ENCODE measurements at places on chromosomes 13 and 19. TPM values are rescaled to one million over a fixed set of nuclear protein-coding genes. Genes with fewer than 3 reads are reported as not detected.

DNA sequence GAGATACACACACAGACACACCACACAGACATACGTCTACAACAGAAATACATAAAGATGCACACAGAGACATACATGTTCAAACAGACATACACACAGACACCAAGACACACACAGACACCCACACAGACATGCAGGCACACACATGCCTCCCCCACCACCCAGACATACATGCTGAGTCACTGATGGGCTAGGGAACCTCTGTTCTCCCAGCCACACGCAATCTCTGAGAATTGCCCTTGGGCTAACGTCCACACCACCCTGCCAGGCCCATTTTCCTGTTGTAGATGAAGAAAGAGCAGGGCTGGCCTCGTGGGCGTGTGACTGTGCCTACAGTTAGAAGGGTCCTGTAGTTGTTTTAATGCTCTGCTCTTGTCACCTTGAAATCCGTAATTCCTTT lies 261.9 kb downstream of the KCNRG start:
- DNase-seq: no peak
- no peak overlapping the region for H3K27ac ChIP-seq
- H3K4me3 ChIP-seq: no peak overlapping the region
- H3K36me3 ChIP-seq: no peaks in the 10 kb centered on the region

Gene EPS8L1
- 2.2 TPM for total RNA-seq

Gene LRFN3
- 8.3 TPM for total RNA-seq

Gene ZNF534
- 0.09 TPM for total RNA-seq

GRCh38 chr13:42544246-42544926 lies 29.6 kb upstream of the TNFSF11 start:
- no peak overlapping the region for H3K27ac ChIP-seq
- H3K27me3 ChIP-seq: peaks cover 2% of the 10 kb centered on the region
- no peaks in the 10 kb centered on the region for H3K36me3 ChIP-seq
- no peak for DNase-seq

- peaks cover 3% of the 10 kb centered on the region for H3K36me3 ChIP-seq
- no peak overlapping the region for H3K27ac ChIP-seq
- DNase-seq: peak; percentile 64
- peak overlapping the region; percentile 83 for H3K4me3 ChIP-seq
- peaks cover 12% of the 10 kb centered on the region for H3K4me1 ChIP-seq
- H3K27me3 ChIP-seq: peaks cover 9% of the 10 kb centered on the region
Measured at GRCh38 chr13:24161010-24161775, 673 bp downstream of the SPATA13 start.

Gene ZNF681
- total RNA-seq: 9.1 TPM

DNA sequence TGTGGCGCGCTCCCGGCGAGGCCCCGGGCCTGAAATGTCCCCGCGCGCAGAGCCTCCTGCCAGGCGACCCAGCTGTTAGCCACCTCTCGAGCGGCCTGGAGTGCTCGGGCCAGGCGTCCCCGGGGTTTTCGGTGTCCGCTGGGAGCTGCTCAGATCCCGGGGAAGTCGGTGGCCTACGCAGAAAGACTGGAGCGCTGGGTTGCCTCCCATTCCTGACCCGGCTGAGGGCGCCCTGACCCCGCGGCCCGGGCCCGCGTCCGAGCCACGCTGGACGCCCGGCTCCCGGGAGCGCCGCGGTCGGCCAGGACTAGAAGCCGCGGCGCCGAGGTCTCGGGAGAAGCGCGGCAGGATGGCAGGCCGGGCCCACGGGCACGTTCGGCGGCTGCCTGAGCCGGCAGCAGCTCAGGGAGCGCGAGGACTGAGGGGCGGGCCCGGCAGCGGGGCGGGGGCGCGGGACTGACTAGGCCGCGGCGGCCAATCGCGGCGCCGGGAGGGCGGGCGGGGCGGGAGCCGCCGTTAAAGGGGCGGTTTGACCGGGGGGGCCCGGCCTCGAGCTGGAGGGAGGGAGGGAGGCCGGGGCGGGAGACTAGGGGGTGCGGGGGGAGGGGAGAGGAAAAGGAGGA lies 1.3 kb upstream of the ZIC2 start:
- peaks cover 60% of the 10 kb centered on the region for H3K27me3 ChIP-seq
- peak overlapping the region; percentile 30 for H3K4me3 ChIP-seq
- H3K4me1 ChIP-seq: peaks cover 25% of the 10 kb centered on the region
- no peak overlapping the region for H3K27ac ChIP-seq

DNA sequence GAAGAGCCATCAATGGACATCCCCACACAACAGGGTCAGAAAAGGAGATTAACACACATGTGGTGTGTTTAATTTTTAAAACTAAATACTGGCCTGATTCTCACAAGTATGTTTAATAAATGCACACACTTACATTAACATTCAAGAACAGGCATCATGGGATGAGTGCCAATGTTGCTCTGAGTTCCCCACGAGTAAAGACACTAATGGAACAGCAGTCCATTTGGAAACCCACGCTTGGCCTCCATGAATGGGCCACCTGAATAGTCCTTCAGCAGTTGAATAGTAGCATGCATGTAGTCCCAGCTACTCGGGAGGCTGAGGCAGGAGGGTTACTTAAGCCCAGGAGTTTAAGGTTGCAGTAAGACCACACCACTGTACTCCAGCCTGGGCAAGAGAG lies 195.2 kb upstream of the IPO5 start:
- no peak for DNase-seq
- no peak overlapping the region for H3K4me3 ChIP-seq
- H3K27ac ChIP-seq: no peak overlapping the region
- no peaks in the 10 kb centered on the region for H3K36me3 ChIP-seq
- peaks cover 15% of the 10 kb centered on the region for H3K27me3 ChIP-seq

Gene DKKL1
- not detected for total RNA-seq

DNA sequence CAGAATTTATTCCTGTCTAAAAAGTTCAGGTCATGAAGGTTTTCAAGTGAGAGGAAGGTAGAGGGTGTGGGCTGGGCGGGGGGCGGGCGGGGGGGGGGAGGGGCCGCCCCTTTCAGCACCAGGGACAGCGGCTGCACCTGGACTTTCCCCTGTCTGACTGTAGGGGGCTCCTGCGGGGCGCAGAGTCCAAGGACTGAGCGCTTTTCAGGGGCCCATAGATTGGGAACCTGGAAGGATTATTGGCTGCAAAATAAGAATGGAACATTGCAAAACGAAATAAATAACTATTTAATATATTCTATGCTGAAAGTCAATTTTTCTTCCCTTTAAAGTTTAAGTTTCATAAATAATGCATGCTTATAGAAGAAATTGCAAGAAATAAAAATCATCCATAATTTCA lies 8.9 kb upstream of the CYP4F3 start:
- peaks cover 3% of the 10 kb centered on the region for H3K4me1 ChIP-seq
- peaks cover 2% of the 10 kb centered on the region for H3K27me3 ChIP-seq
- no peaks in the 10 kb centered on the region for H3K36me3 ChIP-seq
- no peak overlapping the region for H3K4me3 ChIP-seq

Gene SHANK1
- total RNA-seq: not detected

Gene KIR2DL4
- not detected for total RNA-seq

Gene NEK5
- total RNA-seq: 0.16 TPM

Gene MBNL2
- total RNA-seq: 16.7 TPM

Gene PTGER1
- total RNA-seq: 0.16 TPM

- no peaks in the 10 kb centered on the region for H3K27me3 ChIP-seq
- peak; percentile 90 for DNase-seq
- H3K27ac ChIP-seq: peak overlapping the region; percentile 13
- H3K36me3 ChIP-seq: peaks cover 12% of the 10 kb centered on the region
- H3K4me1 ChIP-seq: peaks cover 14% of the 10 kb centered on the region
Measured at GRCh38 chr19:43555185-43555770, 20.0 kb downstream of the XRCC1 start.

- peaks cover 26% of the 10 kb centered on the region for H3K27me3 ChIP-seq
- H3K4me1 ChIP-seq: no peaks in the 10 kb centered on the region
- H3K36me3 ChIP-seq: no peaks in the 10 kb centered on the region
- no peak overlapping the region for H3K4me3 ChIP-seq
- no peak for DNase-seq
Measured at GRCh38 chr13:36133950-36134626, 2.9 kb upstream of the DCLK1 start.

DNA sequence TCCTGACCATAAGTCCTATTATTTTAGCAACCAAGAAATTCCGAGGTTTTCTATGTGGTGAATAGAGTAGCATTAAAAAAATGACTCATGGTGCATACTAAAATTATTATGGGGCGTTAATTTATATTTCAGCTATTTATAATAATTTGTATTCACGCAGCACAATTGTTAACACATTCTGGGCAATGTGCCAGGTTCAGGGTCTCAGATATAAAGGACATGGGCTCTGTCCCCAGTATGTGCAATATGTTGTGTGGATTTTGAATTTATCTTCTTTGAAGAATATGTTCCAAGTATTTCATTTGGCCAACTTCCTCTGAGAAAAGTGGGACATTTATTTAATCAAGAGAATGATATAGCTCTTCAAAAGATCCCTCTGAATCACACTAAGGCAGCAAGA lies 1434.7 kb upstream of the PRR20A start:
- no peaks in the 10 kb centered on the region for H3K27me3 ChIP-seq
- no peaks in the 10 kb centered on the region for H3K36me3 ChIP-seq
- no peak overlapping the region for H3K27ac ChIP-seq
- H3K4me3 ChIP-seq: no peak overlapping the region
- H3K4me1 ChIP-seq: no peaks in the 10 kb centered on the region

DNA sequence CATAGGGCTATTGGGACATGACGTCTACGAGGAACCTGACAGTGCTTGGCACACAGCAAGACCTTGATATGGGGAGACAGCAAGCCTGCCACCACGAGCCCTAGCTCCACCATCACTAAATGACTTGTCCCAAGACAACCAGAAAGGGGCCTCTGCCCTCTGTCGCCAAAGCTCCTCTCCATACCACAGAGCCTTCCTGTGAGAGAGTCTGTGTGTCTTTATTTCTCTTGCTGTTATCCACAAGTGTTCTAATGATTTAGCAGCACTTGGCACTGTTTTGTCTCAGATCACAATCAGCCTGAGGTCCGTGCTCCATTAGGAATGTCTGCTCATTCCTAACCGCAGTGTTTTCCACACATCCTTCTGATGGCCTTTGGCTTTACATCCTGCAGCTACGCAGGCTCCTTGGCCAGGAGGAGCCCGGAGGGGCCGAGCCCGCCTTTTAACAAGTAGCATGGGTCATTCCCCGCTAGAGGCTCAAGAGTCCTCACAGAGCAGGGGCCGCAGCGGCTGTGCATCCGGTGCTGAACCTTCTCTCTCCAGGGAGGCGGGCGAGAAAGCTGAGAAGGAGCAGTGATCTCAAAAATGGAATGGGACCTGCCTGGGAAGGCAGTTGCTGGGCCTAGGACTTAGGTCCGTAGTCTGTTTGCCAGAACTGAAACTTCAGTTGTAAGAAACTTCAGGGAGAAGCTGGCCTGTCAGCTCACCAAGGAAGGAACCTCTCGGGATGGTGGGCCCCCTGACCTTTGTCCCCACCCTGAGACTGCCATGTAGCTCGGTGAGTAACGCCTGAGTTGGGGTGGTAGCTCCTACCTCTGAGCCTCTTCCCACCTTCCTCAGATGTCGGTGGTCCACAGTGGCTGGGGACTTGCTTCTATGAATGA lies 61.1 kb upstream of the HMGB1 start:
- H3K27ac ChIP-seq: no peak overlapping the region
- peaks cover 10% of the 10 kb centered on the region for H3K4me1 ChIP-seq
- H3K36me3 ChIP-seq: no peaks in the 10 kb centered on the region
- no peak overlapping the region for H3K4me3 ChIP-seq

Gene FFAR3
- total RNA-seq: 2.4 TPM

- no peak for DNase-seq
- peak overlapping the region; percentile 67 for H3K4me3 ChIP-seq
- H3K4me1 ChIP-seq: peaks cover 72% of the 10 kb centered on the region
- no peaks in the 10 kb centered on the region for H3K27me3 ChIP-seq
- peak overlapping the region; percentile 97 for H3K27ac ChIP-seq
Measured at GRCh38 chr19:19816679-19817078, 4.9 kb downstream of the ZNF506 start.

DNA sequence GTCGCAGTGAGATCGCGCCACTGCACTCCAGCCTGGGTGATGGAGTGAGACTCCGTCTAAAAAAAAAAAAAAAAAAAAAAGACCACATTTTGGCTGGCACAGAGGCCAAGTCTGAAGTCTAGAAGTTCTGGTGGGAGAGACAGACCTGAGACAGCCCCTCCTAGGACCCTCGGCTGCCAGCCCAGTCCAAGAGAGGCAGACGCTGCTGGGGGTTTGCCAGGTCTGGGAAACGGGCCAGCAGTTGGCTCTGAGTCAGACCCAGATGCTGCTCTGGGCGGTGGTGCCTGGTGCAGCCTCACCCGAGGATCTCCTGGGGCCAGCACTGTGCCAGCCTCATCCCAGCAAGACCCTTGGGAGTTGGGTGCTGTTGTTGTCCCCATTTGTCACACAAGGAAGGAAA lies 5.8 kb downstream of the FCHO1 start:
- no peak overlapping the region for H3K4me3 ChIP-seq
- H3K27ac ChIP-seq: no peak overlapping the region
- no peaks in the 10 kb centered on the region for H3K27me3 ChIP-seq
- peaks cover 38% of the 10 kb centered on the region for H3K4me1 ChIP-seq
